Activated naive CD8-positive, alpha-beta T cell treated with anti-CD3 and anti-CD28 coated beads for 36 hours (primary cell): ENCODE measurements at places on chromosomes 5 and 9. TPM values are rescaled to one million over a fixed set of nuclear protein-coding genes. Genes with fewer than 3 reads are reported as not detected.

PCDHAC1 gene
- not detected for total RNA-seq

SPATA31E1 gene
- total RNA-seq, result not detected

IFT74 gene
- 11.0 TPM for total RNA-seq

TXNDC8 gene
- total RNA-seq, result not detected

TAS2R1 gene
- not detected for total RNA-seq

HSD17B3 gene
- total RNA-seq, result not detected

GRCh38 chr9:97398999-97399758, 12.7 kb upstream of the TDRD7 start:
- DNase-seq, result peak; percentile 70

DNA sequence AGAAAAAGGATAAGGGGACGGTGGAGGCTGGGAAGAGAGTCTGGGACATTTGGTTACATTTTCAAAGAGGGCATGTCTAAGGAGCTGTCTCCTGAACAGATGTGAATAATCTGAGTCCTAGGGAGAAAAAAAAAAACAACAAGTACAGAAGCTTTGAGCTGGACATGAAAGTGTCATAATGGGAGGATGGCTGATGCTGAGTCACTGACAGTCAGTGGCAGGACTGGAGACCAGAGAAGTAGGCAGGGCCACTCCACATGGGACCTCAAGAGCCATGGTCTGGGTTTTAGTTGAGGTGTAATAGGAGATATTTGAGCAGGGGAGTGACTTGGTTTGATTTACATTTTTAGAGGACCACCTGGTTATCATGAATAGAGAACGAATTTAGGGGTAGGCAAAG, 70.6 kb downstream of the DPYSL3 start:
- DNase-seq, result no peak

DNA sequence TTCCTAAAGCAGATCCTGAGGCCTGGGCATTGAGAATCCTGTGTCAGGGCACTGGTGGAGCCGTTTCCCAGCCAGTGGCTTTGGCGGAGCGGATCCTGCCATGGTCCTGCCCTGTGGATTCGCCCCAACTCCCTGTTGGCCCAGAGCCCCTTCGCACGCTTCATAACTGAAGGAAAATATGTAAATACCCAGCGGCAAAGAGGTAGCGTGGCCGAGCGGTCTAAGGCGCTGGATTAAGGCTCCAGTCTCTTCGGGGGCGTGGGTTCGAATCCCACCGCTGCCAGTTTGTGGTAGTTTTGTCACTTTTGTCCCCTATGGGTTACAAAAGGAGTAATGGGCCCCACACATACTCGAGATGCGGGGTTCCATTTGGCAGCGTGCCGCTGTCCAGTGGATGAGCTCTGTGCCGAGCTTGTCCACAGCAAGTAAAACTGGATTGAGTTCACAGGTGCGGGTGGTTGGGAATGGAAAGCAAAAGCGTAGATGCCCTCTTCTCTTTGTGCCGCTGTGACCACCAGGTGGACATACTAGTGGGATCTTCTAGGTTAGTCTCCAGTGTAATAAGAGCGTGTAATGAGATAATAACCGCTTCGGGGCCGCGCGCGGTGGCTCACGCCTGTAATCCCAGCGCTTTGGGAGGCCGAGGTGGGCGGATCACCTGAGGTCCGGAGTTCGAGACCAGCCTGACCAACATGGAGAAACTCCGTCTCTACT, 17.3 kb downstream of the TRIM7 start:
- DNase-seq, result peak; percentile 74

GRCh38 chr9:13128266-13128860, 151.1 kb downstream of the MPDZ start:
- no peak for DNase-seq

DNA sequence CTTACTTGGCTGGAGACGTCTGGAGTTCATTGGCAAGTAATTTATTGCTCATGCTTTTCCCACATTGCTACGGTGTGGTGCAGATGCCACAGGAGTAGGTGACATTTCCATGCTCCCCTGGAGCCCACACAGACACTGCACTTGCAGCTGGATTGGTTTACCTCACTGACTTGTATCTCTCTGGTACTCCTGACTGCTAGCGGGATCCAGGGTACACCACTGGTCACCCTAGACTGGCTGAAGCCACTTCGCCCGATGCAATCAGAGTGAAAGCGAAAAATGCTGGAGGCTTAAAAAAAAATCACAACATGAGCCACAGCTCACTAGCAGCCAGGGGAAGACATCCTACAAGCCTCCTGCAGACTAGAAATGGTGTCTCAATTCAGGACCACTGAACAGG, 32.6 kb upstream of the SLIT3 start:
- no peak for DNase-seq

DNA sequence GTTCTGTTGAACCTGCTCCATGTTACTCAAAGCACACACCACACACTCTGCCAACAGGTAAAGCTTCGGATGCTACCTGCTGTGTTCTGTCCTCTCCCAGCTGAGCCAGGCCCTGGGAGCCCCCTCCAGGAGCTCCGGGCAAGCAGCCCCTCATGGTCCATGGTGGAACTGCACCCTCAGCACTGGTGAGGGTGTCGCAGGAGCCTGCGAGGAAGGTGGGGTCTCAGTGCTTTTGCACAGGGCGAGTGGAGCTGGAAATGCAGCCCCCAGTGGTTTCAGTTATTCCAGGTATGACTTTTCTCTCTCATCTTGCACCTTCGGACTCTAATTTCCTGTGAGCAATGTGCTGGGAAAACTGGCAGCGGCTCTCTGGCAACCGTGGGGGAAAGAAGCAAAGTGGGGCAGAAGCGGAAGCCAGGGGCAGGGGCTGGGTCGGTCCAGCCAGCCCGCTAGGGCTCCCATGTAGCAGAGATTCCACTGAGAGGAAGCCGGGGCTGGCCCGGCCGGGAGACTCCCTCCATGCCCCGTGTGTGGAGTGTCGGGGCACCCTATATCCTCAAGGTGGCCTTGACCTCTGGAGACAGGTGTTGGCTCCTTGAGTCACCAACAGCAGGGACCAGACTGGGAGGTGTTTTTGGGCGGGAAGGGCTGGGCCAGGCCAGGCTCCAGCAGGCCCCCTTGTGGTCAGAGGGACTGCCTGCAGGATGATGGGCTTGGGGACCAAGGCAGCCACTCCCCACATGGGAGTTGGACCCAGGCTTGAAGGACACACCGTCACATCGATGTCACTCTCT, 75.6 kb upstream of the PRSS3 start:
- DNase-seq, result peak; percentile 48

DNA sequence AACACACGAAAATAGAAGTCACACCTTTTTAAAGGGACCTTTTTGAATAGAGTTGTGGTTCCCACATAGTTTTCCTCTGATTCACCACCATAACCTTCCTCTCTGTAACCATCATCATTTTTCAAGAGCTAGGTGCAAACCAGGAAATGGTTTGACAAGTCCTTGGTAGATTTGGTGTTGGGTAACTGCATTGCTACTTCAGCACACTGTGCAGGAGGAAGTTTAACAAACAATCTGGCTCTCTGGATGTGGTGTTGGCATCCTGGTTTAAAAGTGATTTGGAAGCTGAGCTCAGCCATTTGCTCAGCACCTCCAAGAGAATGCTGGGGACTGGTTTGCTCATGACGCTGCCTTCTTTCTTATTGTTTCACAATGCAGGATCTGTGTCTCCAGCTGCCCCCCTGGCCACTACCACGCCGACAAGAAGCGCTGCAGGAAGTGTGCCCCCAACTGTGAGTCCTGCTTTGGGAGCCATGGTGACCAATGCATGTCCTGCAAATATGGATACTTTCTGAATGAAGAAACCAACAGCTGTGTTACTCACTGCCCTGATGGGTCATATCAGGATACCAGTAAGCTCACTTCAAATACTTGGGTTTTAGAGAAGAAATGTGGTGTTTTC, 213.1 kb downstream of the RFK start:
- DNase-seq, result no peak
